Immature natural killer cell (primary cell): ENCODE measurements at places on chromosomes 7 and 10. TPM values are rescaled to one million over a fixed set of nuclear protein-coding genes. Genes with fewer than 3 reads are reported as not detected.

FAM237B gene
- not detected for polyA plus RNA-seq

- H3K4me1 ChIP-seq, result peaks cover 34% of the 10 kb centered on the region
- H3K36me3 ChIP-seq, result peaks cover 13% of the 10 kb centered on the region
- peak overlapping the region; percentile 54 for H3K4me3 ChIP-seq
Measured at GRCh38 chr7:8105449-8106095, 137.0 kb downstream of the GLCCI1 start.

RBP4 gene
- polyA plus RNA-seq, result not detected

CALML5 gene
- not detected for polyA plus RNA-seq

DNA sequence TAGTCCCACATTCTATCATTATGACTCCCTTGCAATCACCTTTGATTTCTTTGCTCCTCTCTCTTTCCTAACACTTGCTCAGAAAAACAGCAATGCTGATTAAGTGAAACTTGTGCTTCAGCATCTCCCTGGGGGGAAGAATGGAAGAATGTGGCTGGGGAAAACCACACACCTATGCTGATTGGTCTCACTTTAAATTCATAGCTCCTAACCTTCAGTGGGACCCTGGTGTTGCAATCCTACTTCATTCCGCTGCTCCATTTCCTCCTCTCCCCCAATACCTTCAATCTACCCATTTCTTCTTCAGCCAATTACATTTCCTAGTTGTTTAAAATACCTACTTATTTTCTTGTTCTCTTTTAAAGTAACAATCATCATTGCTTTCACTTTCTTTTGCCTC, 1166.7 kb upstream of the C7orf33 start:
- no peaks in the 10 kb centered on the region for H3K27me3 ChIP-seq
- no peak for DNase-seq
- H3K4me3 ChIP-seq, result no peak overlapping the region
- H3K36me3 ChIP-seq, result no peaks in the 10 kb centered on the region

RBP3 gene
- polyA plus RNA-seq, result not detected

CDH23 gene
- not detected for polyA plus RNA-seq

PRF1 gene
- polyA plus RNA-seq, result 5,696 TPM

GRCh38 chr10:132417257-132417910, 20.4 kb downstream of the PWWP2B start:
- H3K27me3 ChIP-seq, result peaks cover 17% of the 10 kb centered on the region
- peaks cover 47% of the 10 kb centered on the region for H3K4me1 ChIP-seq
- DNase-seq, result no peak
- no peak overlapping the region for H3K27ac ChIP-seq
- peaks cover 5% of the 10 kb centered on the region for H3K36me3 ChIP-seq

- no peak overlapping the region for H3K4me3 ChIP-seq
- no peaks in the 10 kb centered on the region for H3K4me1 ChIP-seq
- peaks cover 2% of the 10 kb centered on the region for H3K27me3 ChIP-seq
- H3K27ac ChIP-seq, result no peak overlapping the region
- H3K36me3 ChIP-seq, result no peaks in the 10 kb centered on the region
- DNase-seq, result no peak
Measured at GRCh38 chr10:51479711-51480110, 219.7 kb downstream of the CSTF2T start.

DBNL gene
- polyA plus RNA-seq, result 237 TPM

TRPV5 gene
- not detected for polyA plus RNA-seq

LOXL4 gene
- 0.18 TPM for polyA plus RNA-seq

DNA sequence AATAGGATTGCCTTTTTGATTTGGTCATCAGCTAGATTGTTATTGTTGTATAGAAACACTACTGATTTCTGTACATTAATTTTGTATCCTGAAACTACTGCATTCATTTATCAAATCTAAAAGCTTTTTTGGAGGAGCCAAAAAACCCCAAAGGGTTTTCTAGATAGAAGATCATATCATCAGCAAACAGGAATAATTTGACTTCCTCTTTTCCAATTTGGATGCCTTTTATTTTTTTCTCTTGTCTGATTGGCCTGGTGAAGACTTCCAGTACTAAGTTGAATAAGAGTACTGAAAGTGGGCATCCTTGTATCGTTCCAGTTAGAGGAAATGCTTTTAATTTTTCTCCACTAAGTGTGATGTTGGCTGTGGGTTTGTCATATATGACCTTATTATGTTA, 10.6 kb upstream of the ENTPD7 start:
- H3K4me1 ChIP-seq, result no peaks in the 10 kb centered on the region
- no peak for DNase-seq
- H3K27ac ChIP-seq, result no peak overlapping the region
- peaks cover 3% of the 10 kb centered on the region for H3K36me3 ChIP-seq
- H3K27me3 ChIP-seq, result peaks cover 6% of the 10 kb centered on the region
- H3K4me3 ChIP-seq, result no peak overlapping the region

DNA sequence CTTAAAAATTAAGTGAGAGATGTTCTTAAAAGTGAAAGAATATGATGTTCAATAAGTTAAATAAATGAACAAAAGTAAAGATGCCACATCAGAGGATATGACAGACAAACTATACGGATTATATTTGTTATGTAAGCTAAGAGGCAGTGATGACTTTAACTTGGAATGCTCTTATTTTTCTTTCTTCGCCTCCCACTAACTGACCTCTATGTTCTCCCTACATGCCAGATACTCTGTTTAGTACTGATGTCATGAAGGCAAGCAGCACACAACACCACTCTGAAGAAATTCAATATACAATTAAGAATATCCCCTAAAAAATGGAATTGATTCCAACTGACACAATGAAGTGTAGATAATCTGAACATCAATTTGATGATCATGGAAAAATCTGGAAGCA, 223.4 kb downstream of the DOCK4 start:
- no peak for DNase-seq
- no peaks in the 10 kb centered on the region for H3K27me3 ChIP-seq
- H3K4me3 ChIP-seq, result no peak overlapping the region

MUC3A gene
- polyA plus RNA-seq, result not detected

DNA sequence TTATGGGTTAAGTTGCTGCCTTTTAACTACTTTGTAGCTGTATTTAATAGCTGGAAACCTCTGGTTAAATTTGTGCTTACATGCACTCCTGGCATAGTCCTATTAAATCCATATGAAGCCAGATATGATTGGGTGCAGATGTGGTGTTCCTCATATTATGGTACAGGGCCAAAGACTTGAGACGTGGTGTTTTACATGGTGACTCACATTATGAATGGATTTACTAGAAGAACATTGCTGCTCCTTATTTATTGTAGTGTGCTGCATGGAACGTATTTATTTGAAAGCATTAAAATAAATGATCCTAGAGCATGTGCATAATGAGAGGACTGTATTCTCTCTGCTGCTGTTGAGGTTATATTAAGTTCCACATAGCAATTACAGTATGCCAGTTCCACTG, 224.1 kb downstream of the SLC25A13 start:
- H3K36me3 ChIP-seq, result no peaks in the 10 kb centered on the region
- no peak overlapping the region for H3K4me3 ChIP-seq
- H3K4me1 ChIP-seq, result no peaks in the 10 kb centered on the region
- H3K27ac ChIP-seq, result no peak overlapping the region
- no peak for DNase-seq

DNA sequence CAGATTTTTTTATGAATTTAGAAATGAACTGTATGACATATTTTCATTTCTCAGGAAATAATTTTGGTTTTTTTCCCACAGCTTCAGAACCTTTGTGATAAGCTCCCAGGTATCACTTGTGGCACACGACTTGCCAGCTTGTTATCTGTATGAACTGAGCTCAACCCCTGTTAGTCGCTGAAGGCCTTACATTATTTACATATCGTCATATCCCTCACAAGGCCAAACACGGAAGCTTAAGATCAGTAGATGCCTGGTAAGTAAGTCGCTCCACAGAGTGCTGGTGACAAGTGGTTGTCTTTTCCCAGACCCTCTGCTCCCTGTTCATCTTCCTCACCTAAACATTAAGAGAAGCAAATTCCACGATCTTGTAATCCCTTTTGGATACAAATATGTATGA, 55.2 kb downstream of the RAPGEF5 start:
- H3K27me3 ChIP-seq, result peaks cover 6% of the 10 kb centered on the region
- H3K27ac ChIP-seq, result no peak overlapping the region
- H3K4me3 ChIP-seq, result no peak overlapping the region
- no peaks in the 10 kb centered on the region for H3K36me3 ChIP-seq

SLC26A3 gene
- polyA plus RNA-seq, result not detected

- no peak for DNase-seq
- H3K4me1 ChIP-seq, result no peaks in the 10 kb centered on the region
- H3K27me3 ChIP-seq, result no peaks in the 10 kb centered on the region
- H3K27ac ChIP-seq, result no peak overlapping the region
- H3K4me3 ChIP-seq, result no peak overlapping the region
- no peaks in the 10 kb centered on the region for H3K36me3 ChIP-seq
Measured at GRCh38 chr7:20916311-20916710, 129.6 kb upstream of the SP8 start.

- no peak overlapping the region for H3K27ac ChIP-seq
- H3K4me3 ChIP-seq, result no peak overlapping the region
- H3K4me1 ChIP-seq, result peaks cover 4% of the 10 kb centered on the region
Measured at GRCh38 chr7:77940647-77941046, 142.1 kb downstream of the PHTF2 start.

DNA sequence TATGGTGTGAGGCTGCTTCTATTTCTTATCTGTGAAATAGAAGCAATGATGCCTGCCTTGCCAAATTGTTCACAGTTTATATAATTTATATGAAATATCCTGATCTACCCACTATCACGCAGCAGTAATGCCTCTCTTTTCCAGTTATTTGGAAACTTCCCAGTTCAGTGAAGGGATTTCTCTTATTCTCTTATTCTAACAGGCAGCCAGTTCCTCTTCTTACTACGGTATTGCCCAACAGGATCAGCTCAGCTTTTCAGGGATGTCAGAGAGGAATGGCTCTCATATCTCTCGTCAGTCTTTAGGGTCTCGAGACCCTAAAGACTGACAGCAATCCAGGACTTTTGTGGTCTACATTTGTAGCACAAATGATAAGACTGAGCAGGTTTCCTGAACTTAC, 215.6 kb downstream of the CREB5 start:
- H3K4me3 ChIP-seq, result no peak overlapping the region
- no peak for DNase-seq
- no peaks in the 10 kb centered on the region for H3K36me3 ChIP-seq
- peaks cover 2% of the 10 kb centered on the region for H3K27me3 ChIP-seq
- H3K27ac ChIP-seq, result no peak overlapping the region

DNA sequence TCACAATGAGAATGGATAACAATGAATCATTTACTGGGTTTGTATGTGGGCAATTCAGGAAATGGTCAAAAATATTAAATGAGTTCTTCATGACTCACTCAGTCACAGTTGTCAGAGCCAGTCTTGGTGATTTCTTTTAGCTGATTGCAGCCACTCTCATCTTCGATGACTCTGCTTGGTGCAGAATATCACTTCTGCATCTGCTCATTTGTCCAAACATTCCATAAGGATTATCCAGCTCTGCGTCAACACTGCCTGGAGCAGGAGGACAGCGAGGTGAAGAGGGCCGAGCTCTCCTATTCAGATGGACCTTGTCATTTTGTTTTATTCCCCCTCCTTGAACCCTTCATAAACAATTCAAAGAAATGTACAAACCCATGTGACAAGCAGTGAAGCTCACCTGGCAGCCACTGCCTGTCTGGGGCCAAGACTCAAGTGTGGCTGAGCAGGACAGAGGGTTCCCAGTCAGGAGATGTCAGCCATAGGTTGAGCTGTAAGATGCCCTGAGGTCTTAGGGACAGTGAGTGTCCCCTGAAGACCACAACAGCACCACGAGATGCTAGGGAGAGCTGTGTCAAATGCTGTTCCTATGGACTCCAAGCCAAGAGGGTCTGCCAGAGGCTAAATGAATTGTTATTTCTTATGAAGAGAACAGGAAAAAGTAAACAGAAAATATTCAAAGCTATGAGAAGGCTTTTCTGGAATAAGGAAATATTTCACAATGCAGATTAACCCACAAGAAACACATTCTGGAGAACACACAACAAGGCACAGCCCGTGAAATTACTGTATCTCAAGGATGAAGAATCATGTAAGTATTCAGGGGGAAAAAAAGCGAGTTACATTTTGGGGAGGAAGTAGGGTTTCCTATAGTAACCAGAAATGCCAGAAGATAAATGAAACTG, 33.1 kb upstream of the EGFR start:
- no peak overlapping the region for H3K4me3 ChIP-seq
- no peak overlapping the region for H3K27ac ChIP-seq
- H3K27me3 ChIP-seq, result peaks cover 3% of the 10 kb centered on the region
- no peaks in the 10 kb centered on the region for H3K36me3 ChIP-seq

GRCh38 chr7:73812996-73813395, 17.8 kb upstream of the CLDN4 start:
- H3K4me3 ChIP-seq, result no peak overlapping the region
- no peaks in the 10 kb centered on the region for H3K36me3 ChIP-seq
- no peak for DNase-seq
- H3K27me3 ChIP-seq, result peaks cover 3% of the 10 kb centered on the region
- no peaks in the 10 kb centered on the region for H3K4me1 ChIP-seq
- no peak overlapping the region for H3K27ac ChIP-seq

DNA sequence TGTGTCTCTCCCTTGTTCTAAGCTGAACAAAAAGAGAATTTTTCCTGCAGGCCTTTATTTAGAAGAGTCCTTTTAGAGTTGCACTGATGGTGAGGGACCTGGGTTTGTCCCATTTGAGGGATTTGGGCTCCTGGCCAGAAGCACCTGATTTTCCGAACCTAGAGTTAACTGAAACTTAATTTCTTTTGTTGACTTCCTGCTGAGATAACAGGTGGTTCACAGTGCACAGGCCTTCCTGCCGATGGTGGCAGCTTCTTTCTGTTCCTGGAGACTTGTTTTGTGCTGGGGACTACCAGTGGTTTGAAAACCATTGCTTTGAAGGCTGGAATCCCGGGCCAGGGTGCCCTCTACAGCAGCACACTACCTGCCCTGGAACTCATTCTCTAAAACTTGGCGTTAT, 99.2 kb downstream of the SUGCT start:
- no peaks in the 10 kb centered on the region for H3K27me3 ChIP-seq
- no peak for DNase-seq
- no peaks in the 10 kb centered on the region for H3K36me3 ChIP-seq
- no peaks in the 10 kb centered on the region for H3K4me1 ChIP-seq
- H3K27ac ChIP-seq, result no peak overlapping the region

GRCh38 chr7:4269086-4269485, 413.0 kb upstream of the FOXK1 start:
- DNase-seq, result no peak
- no peaks in the 10 kb centered on the region for H3K4me1 ChIP-seq
- no peak overlapping the region for H3K4me3 ChIP-seq
- no peak overlapping the region for H3K27ac ChIP-seq

DNA sequence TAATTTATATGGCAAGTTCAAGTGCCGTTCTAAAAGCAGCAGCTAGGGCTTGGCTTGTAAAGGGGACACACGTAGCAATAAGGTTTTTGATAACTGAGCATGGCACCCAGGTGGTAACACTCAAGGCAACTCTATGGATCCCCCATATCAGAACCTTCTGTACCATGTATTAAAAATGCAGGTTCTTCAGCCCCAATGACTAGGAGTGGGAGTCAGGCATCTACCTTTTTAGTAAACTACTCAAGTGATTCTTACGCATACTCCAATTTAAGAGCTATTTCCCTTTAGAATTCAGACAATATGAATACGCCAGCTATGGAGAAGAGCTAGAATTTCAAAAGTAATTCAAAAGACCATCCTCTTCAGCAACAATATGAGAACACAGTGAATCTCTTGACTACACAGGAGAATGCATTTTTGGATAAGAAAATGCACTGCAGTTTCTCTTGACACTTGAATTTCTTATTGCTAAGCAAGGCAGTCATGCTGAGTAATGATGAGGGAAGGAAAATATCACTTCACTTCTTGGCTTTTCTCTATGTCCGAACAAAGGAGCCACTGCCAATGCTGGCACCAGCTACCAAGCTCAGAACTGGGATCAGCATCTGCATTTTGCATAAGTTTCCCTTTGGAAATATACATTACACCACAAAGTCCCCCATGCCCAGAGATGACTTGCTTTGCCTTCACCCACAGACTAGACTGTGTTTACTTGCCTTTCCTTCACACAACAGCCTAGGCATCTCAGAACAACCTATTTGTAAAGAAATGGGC, 53.5 kb downstream of the ABLIM1 start:
- H3K27me3 ChIP-seq, result no peaks in the 10 kb centered on the region
- no peak overlapping the region for H3K4me3 ChIP-seq
- H3K27ac ChIP-seq, result no peak overlapping the region
- DNase-seq, result no peak
- no peaks in the 10 kb centered on the region for H3K36me3 ChIP-seq
